ENCODE measurements at places on chromosomes 2 and 18.

DNA sequence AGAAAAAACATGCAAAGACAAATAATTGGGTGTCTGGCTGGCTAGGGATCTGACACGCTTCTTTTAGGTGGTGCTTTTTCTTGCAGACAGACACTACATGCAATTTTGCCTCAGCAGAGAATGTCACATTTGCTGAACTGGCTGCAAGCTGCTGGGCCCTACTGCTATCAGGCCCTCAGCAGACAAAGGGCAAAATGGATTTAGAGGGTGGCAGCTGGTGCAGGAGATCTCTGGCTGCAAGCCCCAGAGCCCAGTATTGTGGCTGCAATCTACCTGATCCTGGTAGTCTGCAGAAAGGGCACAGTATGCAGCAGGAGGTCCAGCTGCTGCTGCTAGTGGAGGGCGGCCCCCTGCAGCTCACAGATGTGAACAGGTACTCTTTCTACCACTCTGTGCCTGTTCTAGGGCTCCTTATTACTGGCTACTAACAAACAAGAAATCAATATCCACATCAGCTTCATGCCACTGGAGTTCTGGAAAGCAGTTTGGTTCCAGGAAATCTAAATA lies 796.7 kb upstream of the CELF4 start:
- no peak for DNase-seq

GRCh38 chr2:189648846-189649509 lies 12.3 kb upstream of the ASNSD1 start:
- no peak for DNase-seq

- DNase-seq, result peak; percentile 38
Observed at GRCh38 chr2:40823478-40823877, 371.6 kb upstream of the SLC8A1 start.

- DNase-seq, result no peak
Observed at GRCh38 chr18:70994116-70994515, 705.3 kb downstream of the SOCS6 start.

DNA sequence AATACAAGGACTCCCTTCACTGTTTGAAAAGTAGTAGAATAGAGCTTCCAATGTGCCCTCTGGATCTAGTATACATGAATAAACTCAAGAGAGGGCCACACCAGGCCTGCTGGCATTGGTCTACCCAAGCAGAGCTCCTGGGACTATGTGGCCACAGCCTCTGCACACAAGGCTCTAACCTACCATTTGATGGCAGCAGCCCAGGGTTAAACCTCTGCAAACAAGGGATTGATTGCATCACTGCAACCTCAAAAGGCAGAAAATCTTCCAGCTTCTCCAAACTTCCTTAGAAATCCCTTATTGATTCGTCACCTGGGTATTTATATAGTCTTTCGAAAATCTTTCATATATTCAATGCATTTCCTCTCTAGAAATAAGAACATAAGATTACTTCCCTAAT lies 147.6 kb upstream of the SETBP1 start:
- no peak for DNase-seq

DNA sequence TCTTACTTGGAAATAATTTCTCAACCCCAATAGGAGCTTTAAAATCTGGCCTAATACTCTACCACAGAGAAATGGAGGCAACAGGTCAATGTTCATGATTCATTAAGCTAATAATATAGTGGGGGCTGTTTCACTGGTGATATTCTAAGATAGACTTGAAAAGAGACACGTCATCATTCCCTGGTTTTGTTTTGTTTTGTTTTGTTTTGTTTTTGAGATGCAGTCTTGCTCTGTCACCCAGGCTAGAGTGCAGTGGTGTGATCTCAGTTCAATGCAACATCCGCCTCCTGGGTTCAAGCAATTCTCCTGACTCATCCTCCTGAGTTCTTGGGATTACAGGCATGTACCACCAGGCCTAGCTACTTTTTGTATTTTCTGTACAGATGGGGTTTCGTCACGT lies 37.5 kb upstream of the SOS1 start:
- DNase-seq, result no peak
